ENCODE measurements at places on chromosomes 4 and X.
A peak's percentile ranks its signal among the peaks of the same experiment; 100 is the strongest.

GRCh38 chrX:119093991-119094735 is 21.4 kb downstream of the CT47C1 start:
- DNase-seq: no peak

GRCh38 chr4:162499478-162499877 is 335.7 kb upstream of the FSTL5 start:
- no peak for DNase-seq

GRCh38 chr4:5033281-5033841 is 14.1 kb upstream of the CYTL1 start:
- DNase-seq: no peak

GRCh38 chr4:119525771-119526712 is 102.6 kb downstream of the PDE5A start:
- DNase-seq: no peak

- no peak for DNase-seq
Measured at GRCh38 chrX:20506739-20507138, 240.0 kb upstream of the RPS6KA3 start.

DNA sequence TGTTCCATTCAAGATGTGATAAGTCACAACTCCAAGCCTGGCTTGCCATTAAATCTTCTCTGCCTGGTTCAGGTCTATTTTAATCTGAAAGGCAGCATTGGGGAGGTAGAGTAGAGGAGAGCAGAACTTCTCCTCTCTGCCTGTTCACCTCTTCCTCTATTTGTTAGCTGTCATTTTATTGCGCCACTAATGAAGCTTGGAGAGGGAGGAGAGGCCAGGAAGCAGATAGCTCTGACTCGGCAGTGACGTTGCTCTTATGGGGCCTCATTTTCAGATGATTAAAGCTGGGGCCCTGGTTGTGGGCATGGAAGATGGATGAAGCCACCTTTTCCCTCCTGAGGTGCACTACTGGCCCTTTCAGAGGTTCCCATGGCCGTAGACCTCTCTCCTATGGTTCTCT is 207.3 kb downstream of the MID1IP1 start:
- DNase-seq: peak; percentile 10

All from GDM1 (cell line).